Lung microvascular endothelial cell (primary cell): ENCODE measurements at places on chromosomes 1 and 21. TPM values are rescaled to one million over a fixed set of nuclear protein-coding genes. Genes with fewer than 3 reads are reported as not detected.

Gene MTR
- 23.3 and 32.3 TPM in 2 replicates for total RNA-seq

Gene OR2T2
- not detected in 2 replicates for total RNA-seq

Gene ZNF593OS
- not detected in 2 replicates for total RNA-seq

Gene OR2T29
- not detected in 2 replicates for total RNA-seq

Gene GBP7
- not detected in 2 replicates for total RNA-seq

Gene C21orf58
- 0.79 and 2.0 TPM in 2 replicates for total RNA-seq

Gene PSMG1
- total RNA-seq, result 57.3 and 58.9 TPM in 2 replicates

Gene CELF3
- total RNA-seq, result not detected in 2 replicates

DNA sequence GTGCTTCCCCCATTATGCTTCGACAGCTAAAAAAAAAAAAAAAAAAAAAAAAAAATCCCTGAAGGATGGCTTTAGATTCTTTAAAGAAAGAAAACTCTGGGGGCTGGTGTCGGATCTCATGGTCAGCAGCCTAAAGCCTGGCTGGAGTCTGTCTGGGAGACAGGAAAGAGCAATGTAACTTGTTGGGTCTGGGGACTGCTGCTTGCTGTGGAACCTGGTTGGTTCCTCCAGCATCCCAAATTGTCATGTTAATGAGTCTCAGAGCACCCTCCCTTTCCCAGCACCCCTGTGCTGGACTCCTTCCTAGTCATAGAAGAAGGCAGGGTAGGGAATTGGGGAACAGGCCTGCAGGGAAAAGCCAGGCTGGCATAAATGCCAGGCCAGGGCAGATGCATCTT, 3.0 kb downstream of the KCNC4 start:
- no peak for DNase-seq

GRCh38 chr1:236602171-236602570, 2.1 kb downstream of the HEATR1 start:
- no peak for DNase-seq

- no peak for DNase-seq
These were observed 26.1 kb downstream of the NADK start for GRCh38 chr1:1752190-1752589.

GRCh38 chr1:92277105-92277723, 21.6 kb downstream of the GLMN start:
- DNase-seq, result no peak

DNA sequence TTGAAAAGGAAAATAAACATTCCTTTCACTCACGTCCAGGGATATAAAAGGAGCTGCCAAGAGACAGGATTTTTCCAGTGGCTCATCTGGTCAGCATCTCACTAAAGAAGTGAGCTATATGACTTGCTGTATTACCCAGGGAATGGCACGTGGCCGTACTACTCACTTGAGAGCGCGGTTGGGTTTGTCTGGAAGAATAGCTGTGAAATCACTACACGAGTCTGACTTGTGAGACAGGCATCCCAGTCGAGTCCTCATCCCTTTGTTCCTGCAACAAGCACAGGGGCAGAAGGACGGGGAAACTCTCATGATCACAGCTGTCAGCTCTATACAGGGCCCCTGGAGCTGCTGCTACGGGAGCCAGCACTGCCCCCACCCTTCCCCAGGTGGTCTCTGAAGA, 17.7 kb downstream of the RGS8 start:
- no peak for DNase-seq

- DNase-seq, result peak; percentile 50
These were observed 382.5 kb upstream of the VAMP3 start for GRCh38 chr1:7388488-7389185.

- DNase-seq, result no peak
These were observed 40.4 kb downstream of the MPZL1 start for GRCh38 chr1:167762061-167762746.

- peak; percentile 75 for DNase-seq
These were observed 24.3 kb downstream of the UBE2Q1 start for GRCh38 chr1:154533952-154534844.

DNA sequence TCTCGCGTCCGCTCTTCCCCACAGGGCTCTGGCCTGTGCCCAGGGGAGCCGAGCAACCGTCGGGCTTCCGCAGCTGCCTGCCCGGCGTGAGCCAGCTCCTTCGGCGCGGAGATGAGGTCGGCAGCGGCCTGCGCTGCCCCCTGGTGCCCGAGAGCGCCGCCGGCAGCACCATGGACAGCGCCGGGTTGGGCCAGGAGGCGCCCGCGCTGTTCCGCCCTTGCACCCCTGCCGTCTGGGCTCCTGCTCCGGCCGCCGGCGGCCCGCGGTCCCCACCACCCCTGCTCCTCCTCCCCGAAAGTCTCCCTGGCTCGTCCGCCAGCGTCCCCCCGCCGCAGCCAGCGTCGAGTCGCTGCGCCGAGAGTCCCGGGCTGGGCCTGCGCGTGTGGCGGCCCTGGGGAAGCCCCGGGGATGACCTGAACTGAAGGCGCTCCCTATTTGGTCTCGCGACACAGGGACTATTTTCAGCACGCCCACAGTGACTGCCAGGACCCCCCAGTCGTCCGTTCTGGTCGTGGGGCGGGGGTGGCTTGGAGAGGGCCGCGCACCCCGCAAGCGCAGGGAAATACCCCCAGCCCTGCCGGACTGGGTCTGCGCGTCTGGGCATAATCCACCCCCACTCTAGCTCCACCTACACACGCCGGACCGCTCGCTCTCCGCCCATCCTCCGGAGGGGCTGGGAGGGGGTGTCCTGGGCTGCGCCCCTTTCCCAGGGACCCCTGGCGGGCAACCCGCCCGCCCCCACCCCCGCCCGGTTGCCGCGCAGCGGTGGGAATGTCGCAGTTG, 1.3 kb downstream of the HES3 start:
- DNase-seq, result peak; percentile 81

- DNase-seq, result peak; percentile 74
These were observed 9.0 kb downstream of the C1orf105 start for GRCh38 chr1:172429331-172430127.

- DNase-seq, result no peak
These were observed 7.0 kb downstream of the ADORA3 start for GRCh38 chr1:111496398-111496797.

DNA sequence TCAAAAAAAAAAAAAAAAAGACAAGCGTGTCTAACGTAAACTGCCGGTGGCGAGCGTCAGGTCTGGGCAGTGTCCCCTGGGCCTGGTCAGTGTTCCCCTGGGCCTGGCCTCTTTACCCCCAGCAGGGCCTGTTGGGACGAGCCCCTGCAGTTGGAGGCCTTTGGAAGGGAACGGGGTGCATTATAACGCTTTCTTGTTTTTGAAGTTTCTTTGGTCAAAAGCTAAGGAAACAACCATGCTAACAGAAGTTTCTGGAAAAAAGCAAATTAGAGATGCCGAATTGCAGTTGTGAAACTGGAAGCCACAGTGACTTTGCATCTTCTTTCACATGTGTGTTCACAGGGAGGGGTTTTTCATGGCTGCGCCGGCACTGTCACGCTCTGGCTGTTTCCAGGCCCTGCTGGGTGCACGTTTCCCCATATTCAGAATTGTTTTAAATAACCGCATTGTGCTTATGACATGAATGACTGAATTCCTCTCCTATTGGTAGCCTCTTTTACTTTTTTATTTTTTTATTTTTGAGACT, 16.0 kb downstream of the RRP1 start:
- no peak for DNase-seq

DNA sequence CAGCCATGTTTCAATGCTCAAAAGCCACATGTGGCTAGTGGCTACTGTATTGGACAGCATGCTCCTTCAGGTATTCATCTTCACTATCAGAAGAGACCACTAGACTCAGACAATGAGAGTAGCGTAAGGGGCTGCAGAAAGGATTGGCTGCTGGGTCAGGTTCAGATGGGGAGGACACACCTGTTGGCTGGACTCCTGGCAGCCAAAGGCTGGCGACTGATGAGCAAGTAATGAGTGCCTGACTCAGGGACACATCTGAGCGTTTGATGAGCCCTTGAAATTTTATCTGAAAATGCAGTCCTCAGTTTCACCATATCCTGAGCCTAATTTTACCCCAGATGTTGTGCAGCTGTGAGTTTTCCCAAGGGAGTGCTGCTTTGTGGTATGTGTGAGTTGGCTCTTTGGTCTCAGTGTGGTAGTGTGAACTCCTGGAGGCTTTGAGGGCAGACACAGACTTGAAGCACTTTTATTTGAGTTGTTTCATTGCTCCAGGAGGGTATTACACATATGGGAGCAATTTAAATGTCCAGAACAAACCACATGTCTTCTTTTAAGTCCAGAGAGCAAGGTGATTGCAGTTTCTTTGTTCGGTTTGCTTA, 9.6 kb downstream of the ST6GALNAC3 start:
- DNase-seq, result no peak

DNA sequence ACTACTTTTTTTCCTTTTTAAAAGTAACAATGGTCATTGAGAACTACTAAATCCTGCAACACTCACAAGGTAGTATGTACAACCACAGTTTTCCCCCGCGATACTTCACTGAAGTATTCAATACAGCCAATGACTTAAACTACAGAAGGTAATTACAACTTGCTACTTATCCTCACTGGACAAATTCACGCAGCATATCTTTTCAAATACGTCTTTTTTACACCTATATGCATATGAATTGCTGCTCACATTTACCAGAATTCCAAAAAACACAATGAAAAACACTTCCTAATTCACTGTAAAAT, 12.4 kb downstream of the NRIP1 start:
- DNase-seq, result no peak

- no peak for DNase-seq
These were observed 65.5 kb downstream of the PRRX1 start for GRCh38 chr1:170729225-170730002.

GRCh38 chr21:44539046-44539445, 949 bp downstream of the KRTAP10-1 start:
- no peak for DNase-seq

- DNase-seq, result no peak
These were observed 16.2 kb upstream of the DAB1 start for GRCh38 chr1:57440096-57440495.

DNA sequence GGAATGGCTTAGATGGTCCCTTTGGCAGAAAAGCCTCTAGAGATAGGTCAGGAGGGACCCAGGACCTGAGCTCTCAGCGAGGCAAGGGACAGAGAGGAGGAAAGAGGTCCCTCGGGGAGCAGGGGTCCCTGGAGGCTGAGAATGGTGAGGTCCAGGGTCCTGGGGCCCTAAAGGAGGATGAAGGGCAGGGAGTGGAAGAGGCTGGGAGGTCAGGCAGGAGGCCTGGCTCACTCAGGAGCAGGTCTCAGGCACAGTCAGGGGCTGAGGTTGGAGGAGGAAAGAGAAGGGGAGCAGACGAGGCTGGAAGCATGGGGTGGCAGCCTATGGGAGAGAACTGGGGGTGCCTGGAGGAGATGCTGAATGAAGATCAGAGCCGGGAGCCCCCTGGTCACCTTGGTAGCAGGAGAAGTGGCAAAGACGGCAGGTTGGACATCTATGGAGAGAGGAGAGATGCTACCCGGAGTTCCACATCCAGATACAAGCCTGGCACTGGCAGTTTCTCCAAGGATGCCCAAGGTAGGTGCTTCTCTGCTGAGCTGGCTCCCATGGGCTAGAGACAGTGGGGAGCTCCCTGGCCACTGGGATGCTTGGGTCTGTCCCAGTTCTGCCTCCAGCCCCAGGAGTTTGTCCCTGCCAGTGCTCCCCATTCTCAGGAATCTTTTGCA, 22.6 kb downstream of the IGFN1 start:
- no peak for DNase-seq

- no peak for DNase-seq
These were observed 5.9 kb downstream of the C1orf226 start for GRCh38 chr1:162387226-162388082.

GRCh38 chr21:28442085-28442484, 550.6 kb downstream of the LTN1 start:
- no peak for DNase-seq

- DNase-seq, result no peak
These were observed 81.6 kb downstream of the NPHP4 start for GRCh38 chr1:5910666-5911065.

DNA sequence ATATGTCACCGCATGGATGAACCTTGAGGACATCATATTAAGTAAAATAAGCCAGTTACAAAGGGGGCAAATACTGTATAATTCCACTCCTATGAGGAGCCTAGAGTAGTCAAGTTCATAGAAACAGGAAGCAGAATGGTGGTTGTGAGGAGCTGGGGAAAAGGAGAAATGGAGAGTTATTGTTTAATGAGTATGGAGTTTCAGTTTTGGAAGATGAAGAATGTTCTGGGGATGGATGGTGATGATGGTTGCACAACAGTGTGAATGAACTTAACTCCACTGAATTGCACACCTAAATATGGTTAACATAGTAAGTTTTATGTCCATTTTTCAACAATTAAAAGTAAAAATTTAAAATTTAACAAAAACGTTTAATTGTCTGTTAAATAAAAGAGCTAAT, 220.9 kb upstream of the JUN start:
- no peak for DNase-seq

GRCh38 chr1:154846565-154847442, 23.3 kb downstream of the KCNN3 start:
- DNase-seq, result no peak

- DNase-seq, result no peak
These were observed 178.9 kb upstream of the IVNS1ABP start for GRCh38 chr1:185495898-185496297.

DNA sequence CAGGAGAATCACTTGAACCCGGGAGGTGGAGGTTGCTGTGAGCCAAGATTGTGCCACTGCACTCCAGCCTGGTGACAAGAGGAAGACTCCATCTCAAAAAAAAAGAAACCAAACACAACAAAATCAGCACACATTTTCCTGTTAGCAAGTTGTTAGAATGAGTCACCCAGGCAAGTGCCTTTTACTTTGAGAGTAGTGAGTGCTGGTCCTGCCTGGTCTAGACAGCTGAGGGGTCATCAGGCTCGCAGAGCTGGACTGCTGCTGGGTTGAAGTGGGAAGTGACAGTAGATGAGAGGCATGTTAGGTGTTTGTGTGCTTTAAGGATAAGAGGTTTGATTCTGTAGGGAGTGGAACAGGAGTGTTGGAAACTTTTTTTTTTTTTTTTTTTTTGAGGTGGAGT, 31.9 kb downstream of the GNPAT start:
- DNase-seq, result peak; percentile 84

DNA sequence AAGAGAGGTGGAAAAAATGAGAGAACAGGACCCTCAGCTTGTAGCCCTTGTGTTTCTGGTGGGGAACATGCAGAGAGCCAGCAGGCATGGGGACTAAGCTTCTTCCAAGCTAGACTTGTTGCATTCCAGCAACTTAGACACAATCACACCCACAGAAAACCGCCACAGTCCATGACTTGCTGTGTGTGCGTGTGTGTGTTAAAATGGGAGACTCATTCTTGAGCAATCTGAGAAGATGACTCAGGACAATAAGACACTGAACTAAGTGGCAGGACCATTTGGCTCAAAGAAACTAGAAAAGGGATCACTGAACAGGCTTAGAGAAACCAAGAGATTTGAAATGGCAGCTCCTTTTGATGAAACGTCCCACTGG, 78.0 kb downstream of the HLX start:
- peak; percentile 23 for DNase-seq

- DNase-seq, result no peak
These were observed 4.5 kb downstream of the BTBD8 start for GRCh38 chr1:92084651-92085050.

DNA sequence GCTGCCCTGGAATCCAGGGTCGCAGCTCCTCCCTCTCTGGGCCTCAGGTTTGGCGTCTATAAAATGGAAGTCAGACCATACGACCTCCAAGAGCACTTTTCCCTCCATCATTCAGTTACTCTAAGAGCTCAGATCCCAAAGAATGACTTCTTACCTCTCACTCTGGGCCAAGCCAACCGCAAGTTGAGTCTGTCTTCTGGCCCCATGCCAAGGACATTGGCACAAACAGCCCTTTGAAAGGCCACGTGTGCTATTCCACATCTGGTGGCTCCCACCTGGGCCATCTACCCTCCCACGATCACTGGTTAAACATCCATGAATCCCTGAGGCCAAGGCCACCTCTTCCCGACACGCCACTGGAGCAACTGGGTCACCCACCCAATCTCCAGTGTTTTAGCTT, 12.4 kb downstream of the SLC2A7 start:
- no peak for DNase-seq
